Keratinocyte (primary cell): ENCODE measurements at places on chromosomes 7 and 10. TPM values are rescaled to one million over a fixed set of nuclear protein-coding genes. Genes with fewer than 3 reads are reported as not detected.

DNA sequence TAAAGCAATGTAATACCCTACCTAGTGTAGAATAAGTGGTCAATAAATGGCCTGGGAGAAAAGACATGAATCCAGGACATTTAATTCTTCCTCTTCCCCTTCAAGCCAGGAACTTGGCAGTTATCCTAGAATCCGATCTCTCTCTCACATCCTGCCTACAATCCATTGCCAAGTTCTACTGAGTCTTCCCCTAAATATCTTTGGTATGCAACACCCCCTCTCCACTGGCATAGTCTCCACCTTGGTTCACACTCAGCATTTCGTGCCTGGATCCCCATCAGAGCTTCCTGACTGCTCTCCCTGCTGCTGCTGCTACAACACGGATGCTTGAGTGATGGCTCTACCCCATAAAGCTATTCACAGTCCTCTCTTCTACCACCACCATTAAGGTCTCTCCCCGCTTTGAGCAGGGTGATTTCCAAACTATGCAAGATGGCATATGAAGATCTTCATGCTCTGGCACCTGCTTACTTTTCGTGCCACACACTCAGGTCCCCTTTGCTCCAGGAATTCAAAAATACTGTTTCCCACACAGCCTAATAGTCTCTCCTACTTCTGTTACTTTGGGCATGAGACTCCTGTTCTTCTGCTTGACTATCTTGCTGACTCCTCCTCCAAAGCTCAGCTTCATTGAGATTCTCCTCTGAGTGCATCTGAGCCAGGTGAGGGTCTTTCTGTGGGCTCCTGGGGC, 4.8 kb downstream of the ANK3 start:
- no peaks in the 10 kb centered on the region for H3K27me3 ChIP-seq
- peak; percentile 44 for DNase-seq
- peaks cover 27% of the 10 kb centered on the region for H3K4me1 ChIP-seq
- no peak overlapping the region for H3K27ac ChIP-seq

The CPN1 gene
- not detected in 3 replicates for polyA plus RNA-seq

The TDRD1 gene
- polyA plus RNA-seq = 0.33 to 0.56 TPM (median 0.48 TPM) in 3 replicates

DNA sequence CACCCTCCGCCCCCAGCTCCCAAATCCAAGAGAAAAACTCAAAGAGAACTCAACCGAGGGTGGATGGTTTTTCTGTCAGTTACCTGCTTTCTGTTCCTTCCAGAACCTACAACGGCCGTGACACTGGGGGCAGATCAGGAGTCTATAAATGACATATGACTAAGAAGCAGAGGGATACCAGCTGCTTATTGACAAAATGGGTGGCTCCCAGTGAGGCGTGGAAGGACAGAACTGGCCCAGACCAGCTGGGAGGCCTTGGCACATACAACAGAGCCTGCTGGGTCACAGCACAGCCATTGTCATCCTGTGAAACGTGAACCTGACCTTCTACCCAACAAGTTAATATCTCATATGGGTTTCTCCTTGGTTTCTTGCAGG, 84.3 kb upstream of the ADRB1 start:
- no peak overlapping the region for H3K4me3 ChIP-seq
- H3K27me3 ChIP-seq = no peaks in the 10 kb centered on the region
- DNase-seq = no peak
- H3K27ac ChIP-seq = no peak overlapping the region
- peaks cover 15% of the 10 kb centered on the region for H3K4me1 ChIP-seq

The SPDYE2B gene
- polyA plus RNA-seq = not detected in 3 replicates

DNA sequence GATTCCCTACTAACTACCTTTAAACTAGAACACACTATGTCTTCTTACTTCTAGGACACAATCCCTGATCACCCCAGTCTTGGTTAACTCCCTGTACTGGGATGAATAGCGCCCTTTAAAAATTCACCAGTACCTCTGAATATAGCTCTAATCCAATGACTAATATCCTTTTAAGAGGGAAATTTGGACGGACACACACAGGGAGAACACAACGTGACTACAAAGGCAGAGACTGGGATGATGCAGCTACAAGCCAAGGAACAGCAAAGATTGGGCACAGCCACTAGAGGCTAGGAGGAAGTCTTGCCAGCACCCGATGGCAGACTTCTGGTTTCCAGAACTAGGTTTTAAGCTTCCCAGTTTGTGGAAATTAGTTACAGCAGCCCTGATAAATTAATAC, 81.4 kb downstream of the MALSU1 start:
- H3K4me1 ChIP-seq = peaks cover 11% of the 10 kb centered on the region
- no peaks in the 10 kb centered on the region for H3K27me3 ChIP-seq
- no peak for DNase-seq
- no peaks in the 10 kb centered on the region for H3K36me3 ChIP-seq

DNA sequence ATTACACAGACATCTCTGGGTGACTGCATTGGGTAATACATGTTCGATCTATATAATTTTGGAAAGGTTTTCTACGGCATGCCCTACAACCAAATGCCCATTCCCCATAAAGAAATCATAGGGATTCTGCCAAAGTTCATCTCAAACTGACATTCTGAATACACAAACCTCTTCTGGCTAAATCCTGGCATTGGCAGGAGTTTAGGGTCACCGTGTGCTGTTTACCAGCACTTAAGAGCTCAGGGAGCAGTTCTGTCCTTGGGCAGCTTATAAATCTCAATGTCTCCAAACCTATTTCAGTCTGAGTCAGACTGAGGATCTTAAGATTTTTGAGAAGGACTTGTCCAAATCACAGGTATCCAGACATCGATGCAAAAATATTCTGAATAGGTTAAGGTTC, 809.6 kb upstream of the LRRN3 start:
- no peak overlapping the region for H3K4me3 ChIP-seq
- H3K27ac ChIP-seq = no peak overlapping the region
- H3K4me1 ChIP-seq = no peaks in the 10 kb centered on the region

- H3K27me3 ChIP-seq = no peaks in the 10 kb centered on the region
- H3K36me3 ChIP-seq = no peaks in the 10 kb centered on the region
- no peak for DNase-seq
- no peak overlapping the region for H3K4me3 ChIP-seq
- H3K27ac ChIP-seq = no peak overlapping the region
- no peaks in the 10 kb centered on the region for H3K4me1 ChIP-seq
Measured at GRCh38 chr7:142873281-142873784, 12.2 kb downstream of the TRPV6 start.

DNA sequence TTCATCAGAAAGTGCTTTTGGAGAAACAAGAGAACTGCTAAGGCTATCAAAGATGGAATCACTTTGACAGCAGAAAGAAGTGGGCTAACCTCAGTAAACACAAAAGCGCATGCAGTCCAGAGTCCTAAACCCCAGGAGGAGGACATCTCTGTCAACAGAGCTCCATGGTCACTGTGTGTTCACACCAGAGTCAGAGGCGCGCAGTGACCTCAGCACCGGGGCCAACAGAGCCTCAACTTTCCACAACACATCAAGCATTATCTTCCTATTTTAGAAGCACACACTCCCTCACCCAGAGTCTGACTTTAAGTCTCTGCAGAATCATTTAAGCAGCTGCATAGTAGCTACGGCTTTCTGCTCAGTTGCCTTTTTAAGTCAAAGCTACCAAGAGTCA, 195.3 kb downstream of the DIP2C start:
- H3K36me3 ChIP-seq = no peaks in the 10 kb centered on the region
- no peaks in the 10 kb centered on the region for H3K27me3 ChIP-seq
- no peak for DNase-seq
- H3K27ac ChIP-seq = no peak overlapping the region
- H3K4me3 ChIP-seq = no peak overlapping the region
- no peaks in the 10 kb centered on the region for H3K4me1 ChIP-seq

GRCh38 chr7:101081432-101081831, 3.8 kb upstream of the TRIM56 start:
- H3K27ac ChIP-seq = no peak overlapping the region
- DNase-seq = no peak
- peaks cover 6% of the 10 kb centered on the region for H3K4me1 ChIP-seq
- no peak overlapping the region for H3K4me3 ChIP-seq
